Stimulated activated CD4-positive, alpha-beta T cell treated with anti-CD3 and anti-CD28 coated beads, Interleukin-4, amount 100 ng/mL, for 48 hours (primary cell): ENCODE measurements at places on chromosomes 12 and 14.

DNA sequence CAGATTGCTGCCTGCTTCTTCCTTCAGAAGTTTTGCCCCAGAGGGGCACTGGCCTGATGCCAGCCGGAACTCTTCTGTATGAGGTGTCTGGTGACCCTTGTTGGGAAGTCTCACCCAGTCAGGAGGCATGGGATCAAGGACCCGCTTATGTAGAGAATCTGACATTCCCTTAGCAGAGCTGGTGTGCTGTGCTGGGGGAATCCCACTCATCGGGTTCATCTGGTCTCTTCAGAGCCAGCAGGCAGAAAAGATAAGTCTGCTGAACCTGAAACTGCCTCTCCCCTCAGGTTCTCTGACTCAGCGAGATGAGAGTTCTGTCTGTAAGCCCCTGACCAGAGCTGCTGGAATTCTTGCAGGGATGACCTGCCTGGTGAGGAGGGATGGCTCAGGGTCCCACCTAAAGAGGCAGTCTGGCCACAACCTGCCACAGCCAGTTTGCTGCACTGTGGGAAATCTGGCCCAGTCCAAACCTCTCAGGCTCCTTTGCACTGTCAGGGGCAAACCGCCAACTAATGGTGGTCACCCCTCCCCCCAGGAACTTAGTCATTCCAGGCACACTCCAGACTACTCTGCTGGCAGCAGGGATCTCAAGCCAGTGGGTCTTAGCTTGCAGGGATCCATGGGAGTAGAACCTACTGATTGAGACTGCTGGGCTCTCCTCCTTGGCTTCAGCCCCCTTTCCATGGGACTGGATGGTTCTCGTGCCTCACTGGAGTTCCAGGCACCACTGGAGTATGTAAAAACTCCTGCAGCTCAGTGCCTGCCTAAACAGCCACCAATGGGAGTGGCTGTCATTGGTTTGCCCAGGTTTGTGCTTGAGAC, 4.1 kb downstream of the CLEC2D start:
- no peak for DNase-seq

GRCh38 chr12:124213666-124214347, 81.1 kb upstream of the RFLNA start:
- no peak for DNase-seq

- DNase-seq = no peak
Observed at GRCh38 chr12:2329661-2330210, 276.9 kb downstream of the CACNA1C start.

DNA sequence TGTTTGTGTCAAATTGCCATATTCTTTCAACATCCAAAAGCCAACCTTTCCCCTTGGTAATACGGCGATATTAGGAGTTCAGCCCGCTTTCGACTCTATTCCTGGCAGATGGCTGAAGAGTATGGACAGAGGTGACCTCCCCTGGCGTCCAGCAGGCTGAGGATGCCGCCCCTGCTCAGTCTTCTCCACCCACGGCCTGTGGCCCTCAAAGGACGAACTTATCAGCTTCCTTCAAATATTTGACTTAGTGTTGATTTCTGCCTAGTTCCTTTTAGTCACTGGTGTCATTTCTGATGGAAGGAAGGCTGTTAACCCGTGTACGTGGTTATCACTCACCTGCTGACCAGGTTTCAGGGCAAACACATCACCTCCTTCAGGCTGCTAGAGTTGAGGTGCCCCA, 65.0 kb downstream of the TESC start:
- DNase-seq = no peak

DNA sequence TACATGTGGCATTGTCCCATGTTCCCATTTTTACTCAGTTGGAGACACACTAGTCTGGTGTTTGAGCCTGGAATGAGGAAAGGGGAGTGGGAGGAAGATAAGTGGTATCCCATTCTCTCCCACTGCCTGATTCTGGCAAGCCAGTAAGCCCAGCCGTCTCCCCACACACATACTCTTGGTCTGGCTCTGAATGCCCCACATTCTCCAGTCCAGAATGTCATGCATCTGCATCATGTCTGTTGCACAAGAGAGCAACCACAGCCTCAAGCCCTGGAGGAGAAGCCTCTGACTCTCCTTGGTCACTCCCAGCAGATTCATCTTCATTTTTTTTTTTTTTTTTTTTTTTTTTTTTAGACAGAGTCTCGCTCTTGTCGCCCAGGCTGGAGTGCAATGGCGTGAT, 48.0 kb downstream of the DRAM1 start:
- DNase-seq = no peak

DNA sequence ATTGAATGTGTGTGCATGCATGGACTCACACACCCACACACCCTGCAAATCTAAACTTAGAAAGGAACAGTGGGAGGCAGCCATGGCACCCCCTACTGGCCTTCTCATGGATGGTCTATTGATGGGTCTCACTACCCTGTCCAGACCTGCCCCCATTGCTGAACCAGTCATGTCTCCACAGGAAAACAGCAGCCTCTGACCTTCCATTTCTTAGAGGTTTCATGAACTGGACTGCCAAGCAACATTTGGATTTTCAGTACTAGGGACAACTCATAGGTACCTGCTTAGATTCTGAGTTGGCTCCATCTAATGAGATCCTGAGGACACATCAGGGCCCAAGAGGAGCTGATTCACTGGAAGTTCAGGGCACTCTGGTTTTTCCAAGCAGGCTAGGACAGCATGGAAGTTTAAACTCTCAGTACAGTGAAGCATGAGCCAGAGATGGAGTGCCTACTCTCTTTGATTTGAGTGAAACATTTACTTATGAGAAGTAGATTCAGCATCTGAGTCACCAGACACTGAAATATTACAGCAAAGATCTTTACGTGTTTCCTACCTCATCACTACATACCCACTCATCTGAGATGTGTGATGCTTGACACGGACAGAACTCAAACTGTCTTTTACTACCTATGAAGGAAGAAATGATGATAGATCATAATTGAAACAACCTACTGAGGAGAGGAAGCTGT, 98.9 kb upstream of the PLEKHG7 start:
- no peak for DNase-seq

GRCh38 chr14:89239023-89239422, 178.0 kb downstream of the FOXN3 start:
- DNase-seq = no peak

DNA sequence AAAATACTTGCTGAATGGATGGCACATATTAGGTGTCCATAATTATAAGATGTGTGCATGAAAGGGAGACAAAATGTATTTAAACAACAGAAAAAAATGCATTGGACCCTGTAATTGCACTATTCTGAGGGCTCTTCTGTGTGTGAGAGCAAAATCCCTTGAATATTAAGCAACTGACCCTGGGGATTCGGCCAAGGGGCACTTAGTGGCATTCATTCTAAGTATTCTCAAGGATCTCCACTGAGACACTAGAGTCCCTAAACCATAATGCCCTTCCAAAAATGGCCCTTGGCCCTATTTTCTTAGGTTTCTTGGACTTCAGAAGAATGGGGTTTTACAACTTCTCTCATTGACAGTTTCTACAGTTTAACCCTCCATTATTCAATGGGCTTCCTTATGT, 388.6 kb downstream of the GLT1D1 start:
- DNase-seq = no peak

GRCh38 chr12:62728741-62729140, 206.2 kb downstream of the PPM1H start:
- no peak for DNase-seq

GRCh38 chr12:101186291-101186690, 23.7 kb downstream of the SLC5A8 start:
- DNase-seq = no peak

DNA sequence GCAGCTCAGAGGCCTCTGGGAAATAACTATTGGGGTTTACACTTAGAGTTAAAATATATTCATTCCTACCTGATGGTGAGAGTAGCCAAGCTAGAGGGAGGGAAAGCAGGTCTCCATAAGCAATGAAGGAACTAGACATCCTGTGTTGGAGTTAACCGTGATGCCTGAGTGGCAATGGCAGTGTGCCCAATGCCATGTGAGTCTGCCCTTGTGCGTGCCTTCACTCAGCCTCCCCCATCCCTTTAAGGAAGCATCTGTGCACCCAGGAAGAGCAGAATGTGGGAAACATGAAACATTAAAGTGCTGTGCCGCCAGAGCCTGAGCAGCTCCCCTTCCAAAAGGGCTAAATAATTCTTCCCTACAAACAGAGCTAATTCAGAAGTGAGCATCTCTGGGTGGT, 76.3 kb downstream of the COX16 start:
- DNase-seq = no peak

DNA sequence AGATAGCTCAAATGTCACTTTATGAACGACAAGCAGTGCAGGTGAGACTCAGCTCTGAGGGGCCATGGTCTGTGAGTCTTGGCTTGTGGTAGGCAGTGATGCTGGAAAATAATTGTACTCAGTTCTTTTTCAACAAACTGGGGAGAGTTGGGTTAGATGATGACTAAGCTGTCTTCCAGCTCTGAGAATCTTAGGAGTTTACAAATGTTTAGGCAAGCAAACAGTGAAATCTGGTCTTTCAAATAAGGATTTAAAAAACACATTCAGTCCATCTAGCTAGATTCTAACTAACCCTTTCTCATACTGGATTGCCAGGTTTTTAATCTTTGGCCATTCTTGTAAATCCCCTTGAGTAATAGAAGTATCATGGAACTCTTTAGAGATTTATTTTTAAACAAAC, 3.4 kb downstream of the PHC1 start:
- no peak for DNase-seq

GRCh38 chr12:23354800-23355199, 594.7 kb downstream of the SOX5 start:
- DNase-seq = no peak

GRCh38 chr12:6555018-6555691, 687 bp downstream of the IFFO1 start:
- DNase-seq = no peak

DNA sequence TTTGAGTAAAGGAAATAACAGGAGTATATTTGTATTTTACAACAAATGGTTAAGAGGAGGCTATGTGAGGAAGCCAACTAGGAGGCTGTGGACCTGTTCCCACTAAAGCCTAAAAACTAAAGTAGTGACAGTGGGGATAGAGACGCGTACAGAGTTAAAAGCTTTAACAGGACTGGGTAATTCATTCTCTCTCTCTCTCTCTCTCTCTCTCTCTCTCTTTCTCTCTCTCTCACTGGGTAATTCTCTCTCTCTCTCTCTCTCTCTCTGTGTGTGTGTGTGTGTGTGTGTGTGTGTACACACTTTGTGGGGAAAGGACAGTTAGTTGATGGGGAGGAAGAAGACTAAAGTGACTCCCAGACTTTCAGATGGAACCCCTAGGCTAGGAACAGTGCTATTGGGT, 16.3 kb downstream of the ERC1 start:
- DNase-seq = no peak

- DNase-seq = peak; percentile 84
Observed at GRCh38 chr12:108616941-108617858, 16.5 kb downstream of the SELPLG start.

DNA sequence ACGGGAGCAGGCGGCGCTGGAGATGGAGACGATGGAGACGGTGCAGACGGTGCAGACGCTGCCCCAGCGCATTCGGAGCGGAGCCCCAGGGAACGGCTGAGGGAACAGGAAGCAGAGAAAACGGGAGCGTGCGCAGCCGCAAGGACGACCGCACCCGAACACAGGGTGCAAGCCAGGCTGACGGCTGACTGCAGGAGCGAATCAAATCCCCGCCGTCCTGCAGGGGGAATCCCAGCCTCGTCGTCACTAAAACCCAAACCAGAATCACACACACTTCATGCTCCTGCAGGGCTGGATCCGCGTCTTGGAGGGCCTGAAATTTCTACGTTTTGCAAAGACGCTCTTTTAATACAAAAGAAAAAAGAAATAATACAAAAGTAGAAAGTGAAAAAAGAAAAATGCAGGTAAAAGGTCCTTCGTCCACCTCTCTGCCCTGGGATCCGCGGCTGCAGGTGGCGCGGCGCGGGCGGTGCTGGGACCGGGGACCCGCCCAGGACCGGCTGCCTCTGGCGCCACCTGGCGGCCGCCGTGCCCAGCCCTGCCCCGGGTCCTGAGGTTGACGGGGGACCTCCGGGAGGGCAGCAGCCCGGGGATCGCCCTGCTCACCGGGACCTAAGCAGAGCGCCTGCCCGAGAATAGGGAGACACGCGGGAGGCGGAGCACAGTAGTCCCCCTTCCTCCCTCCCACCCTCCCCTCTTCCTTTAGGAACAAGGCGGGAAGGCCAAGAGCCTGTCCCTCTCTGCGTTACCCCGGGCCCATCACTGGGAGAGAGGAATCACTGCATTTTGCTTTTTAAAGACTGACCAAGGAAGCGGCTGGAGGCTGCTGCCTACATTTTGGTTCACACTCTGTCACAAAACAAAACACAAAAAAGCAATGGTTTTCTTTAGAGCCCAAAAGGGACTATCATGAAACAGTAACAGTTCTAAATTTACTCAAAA, 20.1 kb downstream of the STX2 start:
- peak; percentile 73 for DNase-seq

DNA sequence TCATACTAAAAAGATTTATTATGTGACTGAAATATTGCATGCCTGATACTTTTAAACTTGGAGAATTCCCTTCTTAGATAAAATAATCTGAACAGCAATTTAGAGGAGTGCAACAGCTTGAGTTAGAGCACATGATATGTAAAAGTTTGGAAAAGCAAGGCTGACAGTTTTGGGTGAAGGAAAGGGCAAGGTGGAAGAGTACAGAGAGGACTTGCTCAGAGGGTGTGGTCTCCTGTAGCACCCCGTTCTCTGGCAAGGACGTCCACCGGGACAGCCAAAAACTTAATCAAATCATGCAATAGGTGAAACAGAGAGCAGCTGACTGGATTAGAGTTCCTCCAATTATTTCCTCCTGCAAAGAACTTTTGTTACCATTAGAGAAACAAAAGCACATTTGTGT, 65.2 kb upstream of the PDZRN4 start:
- no peak for DNase-seq
